ENCODE measurements at places on chromosomes 6 and 20. TPM values are rescaled to one million over a fixed set of nuclear protein-coding genes. Genes with fewer than 3 reads are reported as not detected.

- DNase-seq: no peak
These were observed 71.5 kb downstream of the JAG1 start for GRCh38 chr20:10602221-10602871.

DNA sequence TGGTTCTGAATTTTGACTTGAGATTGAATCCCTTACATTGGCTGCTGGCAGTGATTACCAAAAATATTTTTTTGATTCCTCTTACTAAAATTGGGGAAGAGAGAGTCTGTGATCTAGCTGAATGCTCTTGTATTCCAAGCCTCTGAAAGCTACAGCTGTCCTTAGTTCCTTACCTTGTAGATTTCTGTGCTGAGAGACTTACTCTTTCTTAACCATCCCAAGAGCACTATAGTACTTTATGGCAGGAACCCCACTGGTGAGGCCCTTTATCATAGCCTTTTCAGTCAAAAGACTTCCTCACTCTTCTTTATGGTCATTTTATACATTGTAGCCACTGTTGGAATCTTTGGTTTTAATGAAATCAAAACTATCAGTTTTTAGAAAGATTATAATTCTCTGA is 19.1 kb upstream of the ERVFRD-1 start:
- DNase-seq: no peak

- no peak for DNase-seq
These were observed 58.9 kb upstream of the SAMD5 start for GRCh38 chr6:147449405-147450161.

GRCh38 chr6:36201612-36202011 is 5.1 kb downstream of the BRPF3 start:
- no peak for DNase-seq

- DNase-seq: no peak
These were observed 44.9 kb downstream of the IRF4 start for GRCh38 chr6:436308-437036.

- no peak for DNase-seq
These were observed 28.5 kb upstream of the DST start for GRCh38 chr6:56671160-56671559.

Gene POPDC3
- 10.9 TPM for total RNA-seq

Gene EFCAB8
- not detected for total RNA-seq

Gene CLPSL1
- not detected for total RNA-seq

GRCh38 chr6:116763906-116764628 is 1.5 kb downstream of the FAM162B start:
- DNase-seq: no peak

Gene F13A1
- total RNA-seq: not detected

Gene BMP6
- total RNA-seq: 0.25 TPM

Gene MUC22
- not detected for total RNA-seq

GRCh38 chr6:35602133-35602946 is 86.4 kb downstream of the FKBP5 start:
- DNase-seq: no peak

- DNase-seq: no peak
These were observed 200.2 kb upstream of the CHD6 start for GRCh38 chr20:41818369-41818768.

- DNase-seq: no peak
These were observed 39.7 kb downstream of the PIM1 start for GRCh38 chr6:37209461-37210205.

GRCh38 chr6:26198722-26199056 is 111.5 kb downstream of the HFE start:
- no peak for DNase-seq

DNA sequence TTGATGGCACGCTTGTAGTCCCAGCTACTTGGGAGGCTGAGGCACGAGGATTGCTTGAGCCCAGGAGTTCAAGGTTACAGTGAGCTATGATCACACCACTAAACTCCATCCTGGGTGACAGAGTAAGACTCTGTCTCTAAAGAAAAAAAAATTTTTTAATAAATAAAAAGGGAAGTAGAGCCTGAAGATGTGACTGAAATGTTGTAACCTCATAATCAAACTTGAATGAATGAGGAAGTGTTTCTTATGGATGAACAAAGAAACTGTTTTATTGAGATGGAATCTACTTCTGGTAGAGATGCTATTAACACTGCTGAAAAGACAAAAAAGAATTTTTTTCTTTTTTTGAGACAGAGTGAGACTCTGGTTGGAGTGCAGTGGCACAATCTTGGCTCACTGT is 6.7 kb downstream of the MAK start:
- DNase-seq: no peak

Gene MYT1
- total RNA-seq: 159 TPM

DNA sequence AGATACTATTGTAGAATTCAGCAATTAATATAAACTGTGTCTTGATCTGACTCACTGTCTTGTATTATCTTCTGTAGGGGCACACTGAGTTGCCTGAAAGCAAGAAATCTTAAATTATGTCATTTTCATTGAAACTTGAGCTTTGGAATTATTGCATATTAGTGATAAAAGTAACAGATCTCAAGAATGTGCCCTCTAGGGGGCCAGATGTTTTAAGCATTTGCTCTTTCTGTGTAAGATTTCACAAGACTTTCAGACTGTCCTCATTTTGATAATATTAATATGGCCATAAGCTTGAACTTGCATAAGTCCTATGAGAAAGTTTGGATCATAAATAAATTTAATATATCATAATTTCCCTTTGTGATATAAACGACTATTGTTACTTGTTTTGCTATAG is 55.5 kb upstream of the MYO6 start:
- DNase-seq: no peak

GRCh38 chr6:89050155-89050554 is 30.4 kb upstream of the PNRC1 start:
- DNase-seq: no peak

Gene RSPO4
- total RNA-seq: 0.86 TPM

DNA sequence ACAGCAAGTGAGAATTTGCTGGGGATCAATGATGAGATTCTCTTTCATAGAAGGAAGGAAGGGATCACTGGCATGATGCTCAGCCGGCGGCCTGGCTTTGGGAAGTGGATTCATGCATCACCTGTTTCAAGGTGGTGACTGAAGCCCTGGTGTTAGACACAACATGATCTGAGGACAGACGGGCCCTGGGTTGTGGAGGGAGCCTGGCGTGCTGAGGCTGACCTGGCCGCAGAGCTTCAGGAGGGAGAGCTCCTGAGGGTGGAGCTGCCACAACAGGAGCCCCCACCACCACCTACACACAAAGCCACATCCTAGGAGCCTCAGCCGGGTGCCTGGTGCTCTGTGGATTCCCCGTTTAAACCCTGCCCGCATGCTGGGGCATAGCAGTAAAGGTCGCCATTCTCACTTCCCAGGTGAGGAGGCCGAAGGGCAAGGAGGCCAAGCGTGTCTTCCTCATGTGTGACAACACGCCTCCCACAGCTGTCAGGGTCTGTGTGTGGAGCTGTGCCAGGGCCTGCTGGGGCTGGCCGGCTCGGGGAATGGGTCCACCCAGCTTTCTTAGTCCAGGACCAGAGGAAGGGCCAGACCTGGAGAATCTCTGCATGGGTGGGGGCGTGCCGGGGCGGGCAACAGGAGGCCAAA is 107.0 kb downstream of the ERMARD start:
- no peak for DNase-seq

GRCh38 chr6:87653074-87653962 is 48.7 kb downstream of the AKIRIN2 start:
- no peak for DNase-seq

GRCh38 chr6:38193481-38194281 is 374.2 kb downstream of the ZFAND3 start:
- no peak for DNase-seq

- no peak for DNase-seq
These were observed 189.0 kb downstream of the JARID2 start for GRCh38 chr6:15434823-15435380.

- DNase-seq: no peak
These were observed 646.5 kb downstream of the TENT5A start for GRCh38 chr6:81105998-81106397.

- DNase-seq: no peak
These were observed 1374.4 kb upstream of the GJE1 start for GRCh38 chr6:140758169-140758877.

Gene LAMA2
- 2.4 TPM for total RNA-seq

Gene C20orf202
- not detected for total RNA-seq

DNA sequence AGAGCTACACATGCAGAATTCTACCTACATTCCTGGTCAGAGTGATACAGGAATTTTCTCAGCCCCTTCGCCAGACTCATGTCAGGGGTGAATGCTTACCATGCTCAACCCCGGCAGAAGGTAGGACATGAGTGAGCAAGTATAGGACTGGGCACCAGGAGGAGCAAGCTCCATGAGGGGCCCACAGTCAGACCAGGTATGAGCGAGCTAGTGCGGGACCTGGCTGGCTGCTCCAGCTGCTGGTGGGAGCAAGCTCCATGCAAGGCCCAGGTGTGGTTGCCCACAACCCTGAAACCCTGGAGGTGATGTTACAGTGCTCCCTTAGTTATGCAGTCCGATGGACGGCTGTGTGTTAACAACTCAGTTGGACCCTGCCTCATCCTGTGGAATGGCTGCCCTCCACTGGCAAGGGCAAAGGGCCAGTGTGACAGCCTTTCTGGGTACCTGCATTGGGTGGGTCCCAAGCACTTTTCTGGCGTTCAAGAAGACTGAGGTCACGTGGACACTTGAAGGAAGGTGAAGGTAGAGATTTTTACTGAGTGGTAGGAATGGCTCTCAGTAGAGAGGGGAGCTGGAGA is 503.5 kb upstream of the CITED2 start:
- no peak for DNase-seq

- DNase-seq: no peak
These were observed 168.3 kb upstream of the THEMIS start for GRCh38 chr6:128069188-128069587.

DNA sequence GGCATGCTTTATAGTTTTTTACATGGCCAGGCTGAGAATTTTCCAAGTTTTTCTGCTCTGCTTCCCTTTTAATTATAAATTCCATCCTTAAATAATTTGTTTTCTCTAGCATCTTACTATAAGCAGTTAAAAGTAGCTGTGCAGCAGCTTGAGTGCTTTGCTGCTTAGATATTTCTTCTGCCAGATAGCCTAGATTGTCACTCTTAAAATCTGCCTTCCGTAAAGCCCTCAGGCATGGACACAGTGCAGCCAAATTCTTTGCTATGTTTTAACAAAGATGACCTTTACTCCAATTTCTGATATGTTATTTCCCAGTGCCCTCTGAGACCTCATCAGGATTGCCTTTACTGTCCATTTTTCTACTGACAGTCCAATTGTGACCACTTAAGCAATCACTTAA is 92.6 kb upstream of the SGK1 start:
- no peak for DNase-seq

DNA sequence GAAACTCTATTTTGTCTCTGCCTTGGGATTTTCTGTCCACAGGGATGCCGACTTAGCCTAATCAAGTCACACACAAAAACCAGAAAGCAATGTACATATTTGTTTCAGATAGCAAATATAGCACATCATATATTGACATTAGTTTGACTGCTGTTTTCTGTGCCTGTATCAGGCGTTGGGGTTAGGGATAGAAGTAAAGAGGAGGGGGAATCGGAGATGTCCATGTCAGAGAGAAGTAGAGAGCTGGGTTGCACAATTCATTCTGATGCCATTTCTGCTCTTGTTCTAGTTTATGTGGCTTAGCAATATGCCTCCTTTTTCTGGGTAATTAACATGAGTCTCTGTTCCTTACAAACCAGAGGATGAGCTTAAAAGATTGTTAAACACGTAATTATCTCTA is 14.7 kb upstream of the IPCEF1 start:
- DNase-seq: no peak

DNA sequence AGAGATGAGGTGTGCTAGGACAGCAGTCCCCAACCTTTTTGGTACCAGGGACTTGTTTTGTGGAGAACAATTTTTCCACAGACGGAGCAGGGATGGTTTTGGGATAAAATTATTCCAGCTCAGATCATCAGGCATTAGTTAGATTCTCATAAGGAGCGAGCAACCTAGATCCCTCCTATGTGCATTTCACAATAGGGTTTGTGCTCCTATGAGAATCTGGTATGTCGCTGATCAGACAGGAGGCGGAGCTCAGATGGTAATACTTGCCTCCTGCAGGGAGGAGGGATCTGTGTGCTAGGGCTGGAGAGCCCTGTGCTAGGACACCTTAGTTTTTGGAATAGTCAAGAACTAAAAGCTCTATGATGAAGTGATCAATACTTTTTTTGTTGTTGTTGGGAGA is 2.5 kb downstream of the SMIM13 start:
- no peak for DNase-seq

GRCh38 chr20:25025986-25026605 is 31.8 kb downstream of the ACSS1 start:
- peak; percentile 2 for DNase-seq

- DNase-seq: no peak
These were observed 493.6 kb downstream of the EPM2A start for GRCh38 chr6:145241721-145242120.

Gene HLA-DQB2
- not detected for total RNA-seq
